ENCODE measurements at places on chromosomes 7 and 10.

- DNase-seq = no peak
These were observed 2.5 kb upstream of the MEST start for GRCh38 chr7:130489140-130489983.

- no peak for DNase-seq
These were observed 1.2 kb upstream of the NAMPT start for GRCh38 chr7:106285855-106286492.

DNA sequence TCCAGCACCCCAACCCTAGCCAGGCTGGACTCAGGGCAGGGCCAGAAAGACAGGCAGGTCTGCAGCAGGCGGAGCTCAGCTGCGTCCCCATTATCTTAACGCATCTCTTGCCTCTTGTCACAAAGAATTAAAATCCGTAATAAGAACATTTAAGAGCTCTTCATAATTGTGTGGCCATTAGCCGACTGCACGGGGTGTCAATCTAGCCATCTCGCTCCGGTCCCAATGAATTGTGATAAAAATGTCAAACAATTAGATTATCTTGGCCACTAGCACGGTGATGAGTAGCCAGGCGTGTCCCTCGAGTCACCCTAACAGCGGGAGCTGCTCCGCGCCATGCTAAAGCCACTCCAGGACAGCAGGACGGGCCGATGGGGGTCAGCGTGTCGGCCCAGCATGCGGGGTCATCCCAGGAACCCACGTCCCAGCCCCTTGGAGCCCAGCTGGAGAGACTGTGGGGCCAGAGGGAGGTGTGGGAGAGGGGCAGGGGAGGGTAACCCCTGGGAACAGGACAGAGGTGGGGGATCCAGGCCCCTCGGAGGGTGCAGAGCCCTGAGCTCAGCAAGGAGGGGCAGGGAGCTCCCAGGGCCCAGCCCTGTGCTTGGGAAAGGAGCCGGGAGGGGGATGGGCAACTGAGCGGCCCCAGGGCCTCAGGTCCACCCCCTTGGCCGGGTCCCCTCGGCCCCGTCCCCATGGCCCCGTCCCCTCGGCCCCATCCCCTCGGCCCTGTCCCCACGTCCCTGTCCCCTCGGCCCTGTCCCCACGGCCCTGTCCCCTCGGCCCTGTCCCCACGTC is 17.7 kb upstream of the NKX6-2 start:
- DNase-seq = no peak

GRCh38 chr7:33669251-33669670 is 236.1 kb upstream of the BMPER start:
- DNase-seq = no peak

DNA sequence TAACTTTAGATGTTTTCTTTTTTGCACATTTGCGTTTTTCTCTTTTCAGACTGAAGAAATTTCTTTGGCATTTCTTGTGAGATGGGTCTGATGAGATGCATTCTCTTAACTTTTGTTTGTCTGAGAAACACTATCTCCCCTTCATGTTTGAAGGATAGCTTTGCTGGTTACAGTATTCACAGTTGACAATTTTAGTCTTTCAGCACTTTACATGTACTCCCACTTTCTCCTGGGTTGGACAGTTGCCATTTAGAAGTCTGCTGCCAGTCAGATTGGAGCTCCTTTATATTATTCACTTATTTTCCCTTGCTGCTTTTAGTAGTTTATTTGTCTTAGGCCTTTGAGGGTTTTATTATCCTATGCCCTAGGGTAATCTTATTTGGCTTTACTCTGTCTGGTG is 67.3 kb upstream of the VOPP1 start:
- DNase-seq = no peak

Measured in inflammatory macrophage (primary cell).